ENCODE measurements at places on chromosomes 16 and 17.

DNA sequence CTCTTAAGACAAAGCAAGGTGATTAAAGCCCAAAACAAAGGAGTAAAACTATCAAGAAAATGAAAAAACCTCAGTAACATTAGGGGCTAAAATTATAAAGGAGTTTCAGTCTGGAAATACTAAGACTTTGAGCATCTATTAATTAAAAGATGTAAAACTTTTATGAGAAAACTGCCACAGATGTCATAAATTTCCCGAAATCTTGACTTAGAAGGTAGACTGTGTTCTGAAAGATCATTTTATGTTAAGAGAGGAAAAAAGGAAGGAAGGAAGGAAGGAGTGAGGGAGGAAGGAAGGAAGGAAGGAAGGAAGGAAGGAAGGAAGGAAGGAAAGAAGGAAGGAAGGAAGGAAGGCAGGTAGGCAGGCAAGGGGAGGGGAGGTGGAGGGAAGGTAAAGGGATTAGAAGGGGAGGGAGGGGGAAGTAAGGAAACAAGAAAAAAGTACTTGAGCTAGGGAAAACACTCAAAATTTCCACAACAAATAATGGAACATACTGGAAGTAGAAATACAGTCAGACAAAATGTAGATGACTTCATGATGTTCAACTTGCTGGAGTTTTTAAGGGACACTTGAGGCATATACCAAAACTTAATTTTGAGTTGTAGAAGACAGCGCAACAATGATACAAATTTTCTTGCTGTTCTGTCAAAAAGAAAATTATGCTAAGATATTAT lies 2.0 kb downstream of the KRTAP4-5 start:
- no peak for DNase-seq

- DNase-seq = no peak
Observed at GRCh38 chr17:8292639-8293395, 2.4 kb downstream of the SLC25A35 start.

- DNase-seq = peak; percentile 86
Observed at GRCh38 chr17:72270273-72270924, 149.6 kb downstream of the SOX9 start.

DNA sequence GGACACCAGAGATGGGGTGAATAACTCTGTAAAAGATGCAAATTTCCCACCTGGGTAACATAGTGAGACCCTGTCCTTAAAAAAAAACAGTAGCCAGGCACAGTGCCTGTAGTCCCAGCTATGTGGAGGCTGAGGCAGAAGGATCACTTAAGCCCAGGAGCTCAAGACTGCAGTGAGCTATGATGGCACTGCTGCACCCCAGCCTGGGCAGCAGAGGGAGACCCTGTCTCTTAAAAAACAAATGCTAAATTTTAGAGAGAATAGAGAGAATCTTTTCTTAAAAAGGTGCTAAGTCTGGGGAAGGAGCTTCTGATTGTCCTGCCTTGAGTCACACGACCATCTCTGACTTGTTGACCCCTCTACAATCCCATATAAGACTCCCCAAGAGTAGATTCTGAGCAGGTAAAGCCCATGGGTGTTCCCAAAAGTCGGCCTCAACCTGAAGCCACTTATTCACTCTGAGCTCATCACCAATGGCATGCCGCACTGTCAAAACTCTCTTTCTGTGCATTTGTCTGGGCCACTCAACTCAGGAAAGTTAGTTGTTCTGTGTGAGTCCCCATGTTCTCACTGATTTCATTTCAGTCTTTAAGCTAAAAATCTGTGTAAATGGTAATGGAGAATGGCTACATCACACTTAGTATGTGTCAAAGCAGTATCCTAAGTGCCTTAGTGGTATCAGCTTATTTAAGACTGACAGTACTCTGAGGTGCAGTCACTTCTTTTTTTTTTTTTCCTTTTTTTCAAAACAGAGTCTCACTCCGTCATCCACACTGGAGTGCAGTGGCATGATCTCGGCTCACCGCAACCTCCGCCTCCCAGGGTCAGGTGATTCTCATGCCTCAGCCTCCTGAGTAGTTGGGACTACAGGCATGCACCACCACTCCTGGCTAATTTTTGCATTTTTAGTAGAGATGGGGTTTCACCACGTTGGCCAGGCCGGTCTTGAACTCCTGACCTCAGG lies 41.6 kb downstream of the PRKCB start:
- DNase-seq = no peak

DNA sequence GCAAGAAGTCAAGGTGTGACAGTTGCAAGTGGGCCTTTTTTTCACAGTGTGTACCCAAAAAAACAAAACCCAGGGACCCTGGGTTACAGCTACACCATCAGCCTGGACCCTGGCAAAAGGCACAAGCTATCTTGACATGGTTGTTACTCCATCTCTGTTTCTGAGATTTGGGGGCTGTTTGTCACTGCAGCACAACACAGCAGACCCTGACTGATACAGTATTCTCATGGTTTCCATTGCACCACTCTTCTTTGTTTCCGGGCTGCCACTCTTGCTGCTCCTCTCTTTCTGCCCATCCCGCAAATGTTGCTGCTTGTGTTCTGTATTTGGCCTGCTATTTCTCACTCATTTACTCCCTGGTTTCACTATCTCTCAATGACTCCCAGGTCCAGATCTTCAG lies 55.2 kb downstream of the C16orf78 start:
- DNase-seq = no peak

- DNase-seq = peak; percentile 66
Observed at GRCh38 chr17:8131844-8132441, 8.0 kb upstream of the HES7 start.

DNA sequence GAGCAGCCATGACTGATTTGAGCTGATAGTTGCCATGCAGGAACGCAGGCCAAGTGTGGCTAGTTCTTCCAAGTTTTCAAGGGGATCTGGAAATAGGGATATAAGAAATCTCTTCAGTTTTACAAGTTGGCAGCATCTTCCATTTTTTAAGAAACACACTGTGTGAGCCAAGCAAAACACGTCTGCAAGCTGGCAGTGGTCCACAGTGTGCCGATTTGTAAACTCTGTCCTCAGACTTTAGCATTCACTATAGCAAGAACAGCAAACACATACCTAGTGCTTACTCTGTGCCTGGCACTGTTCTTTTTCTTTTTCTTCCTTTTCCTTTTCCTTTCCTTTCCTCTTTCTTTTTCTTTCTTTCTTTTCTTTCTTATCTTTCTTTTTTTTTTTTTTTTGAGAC lies 2.9 kb downstream of the ORAI3 start:
- DNase-seq = peak; percentile 24

GRCh38 chr17:28747801-28748750 lies 4.3 kb downstream of the TRAF4 start:
- DNase-seq = no peak

DNA sequence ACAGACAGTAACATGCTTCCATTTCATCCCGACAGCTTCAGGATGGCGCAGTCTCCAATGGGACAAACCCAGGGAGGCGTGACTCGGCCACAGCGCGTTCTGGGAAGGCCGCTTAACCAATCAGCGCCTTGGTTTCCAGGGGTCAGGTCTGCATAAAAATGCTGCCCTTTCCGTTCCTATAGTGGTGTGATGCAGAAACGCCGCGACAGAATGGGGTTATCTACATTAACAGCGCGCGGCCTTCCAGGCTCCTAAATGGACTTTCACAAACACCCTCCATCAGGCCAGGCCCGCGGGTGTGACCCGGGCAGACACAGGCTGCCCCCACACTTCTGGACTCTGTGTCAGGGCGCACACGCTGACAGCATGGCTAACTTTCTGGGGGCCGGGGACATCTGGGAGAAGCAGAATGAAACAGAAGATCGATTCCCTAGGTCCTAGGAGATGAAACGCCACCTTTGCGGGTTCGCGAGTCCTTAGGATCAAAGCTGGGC lies 792 bp downstream of the TMEM231 start:
- peak; percentile 91 for DNase-seq

GRCh38 chr17:73292031-73292531 lies 19.7 kb downstream of the CDC42EP4 start:
- DNase-seq = peak; percentile 97

Data from M059J (cell line).